Activated CD4-positive, alpha-beta T cell treated with anti-CD3 and anti-CD28 coated beads for 4 hours (primary cell): ENCODE measurements at places on chromosomes 16 and 17.

DNA sequence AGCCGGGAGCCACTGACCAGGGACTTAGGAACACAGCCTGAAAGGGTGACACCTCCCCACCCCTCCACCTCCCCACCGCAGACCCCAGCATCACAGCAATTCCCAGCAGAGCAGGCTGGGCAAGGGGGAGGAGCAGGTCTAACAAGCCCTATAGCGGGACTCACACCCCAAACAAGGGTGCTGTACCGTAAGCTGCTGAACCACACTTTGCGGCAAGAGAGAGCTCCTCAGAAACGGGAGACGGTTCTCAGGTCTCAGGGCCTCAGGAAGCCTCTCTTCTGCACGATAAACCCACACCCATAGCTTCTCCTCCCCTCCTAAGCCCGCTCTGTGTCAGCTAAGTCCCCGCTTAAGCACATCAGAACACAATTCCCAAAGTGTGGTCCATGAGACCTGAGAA is 11.7 kb upstream of the COTL1 start:
- DNase-seq = no peak

DNA sequence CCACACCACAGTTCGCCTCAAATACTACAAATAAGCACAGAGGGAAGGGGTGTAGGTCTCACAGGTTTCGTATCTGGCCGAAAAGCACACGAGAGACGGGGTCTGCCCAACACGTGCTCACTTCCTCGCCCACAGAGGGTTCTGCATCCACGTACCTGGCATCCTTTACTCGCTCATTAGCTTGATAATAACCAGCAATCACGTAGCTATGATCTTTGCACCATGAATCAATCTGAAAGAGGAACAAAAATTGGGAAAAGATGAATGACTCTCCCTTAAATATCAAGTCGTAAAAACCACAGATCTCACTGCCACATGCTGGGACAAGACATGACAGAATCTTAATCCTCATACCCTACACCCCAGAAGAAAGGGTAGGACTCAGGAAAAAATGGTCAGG is 10.5 kb downstream of the EMC8 start:
- DNase-seq = no peak

- no peak for DNase-seq
Measured at GRCh38 chr16:76527244-76527643, 250.0 kb downstream of the CNTNAP4 start.

DNA sequence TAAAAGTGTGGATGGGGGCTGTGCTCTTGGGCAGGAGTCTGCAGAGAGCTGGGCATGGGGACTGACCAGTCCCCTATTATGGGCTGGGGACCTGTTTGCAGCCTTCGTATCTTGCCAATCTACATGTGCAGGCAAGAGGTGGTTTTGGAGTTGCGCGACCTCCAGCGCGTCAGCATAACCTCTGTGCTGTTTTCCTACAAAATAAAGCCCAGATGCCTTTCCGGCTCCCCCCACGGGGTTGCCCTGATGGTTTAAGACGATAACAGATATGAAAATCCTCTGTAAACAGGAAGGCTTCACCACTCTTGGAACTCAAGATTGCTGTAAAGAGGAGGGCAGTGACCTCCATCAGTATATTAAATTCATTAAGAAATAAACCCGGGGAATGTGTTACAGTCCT is 16.5 kb upstream of the SPPL2C start:
- DNase-seq = no peak

DNA sequence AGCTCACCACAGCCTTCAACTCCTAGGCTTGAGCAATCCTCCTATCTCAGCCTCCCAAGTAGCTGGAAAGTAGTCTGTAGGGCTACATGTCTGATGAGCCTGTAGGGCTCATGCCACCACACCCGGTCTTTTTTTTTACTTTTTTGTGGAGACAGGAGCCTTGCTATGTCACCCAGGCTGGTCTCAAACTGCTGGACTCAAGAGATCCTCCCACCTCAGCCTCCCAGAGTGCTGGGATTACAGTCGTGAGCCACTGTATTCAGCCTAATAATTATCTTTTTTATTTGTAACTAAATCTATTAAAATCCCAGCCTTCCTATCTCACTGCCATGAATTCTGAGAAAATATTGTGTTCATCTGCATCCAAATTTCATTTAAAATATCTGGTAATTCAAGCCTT is 15.1 kb downstream of the BRIP1 start:
- DNase-seq = no peak

GRCh38 chr17:68957944-68958343 is 2.8 kb upstream of the ABCA8 start:
- no peak for DNase-seq
